ENCODE measurements at places on chromosomes 4 and X.

DNA sequence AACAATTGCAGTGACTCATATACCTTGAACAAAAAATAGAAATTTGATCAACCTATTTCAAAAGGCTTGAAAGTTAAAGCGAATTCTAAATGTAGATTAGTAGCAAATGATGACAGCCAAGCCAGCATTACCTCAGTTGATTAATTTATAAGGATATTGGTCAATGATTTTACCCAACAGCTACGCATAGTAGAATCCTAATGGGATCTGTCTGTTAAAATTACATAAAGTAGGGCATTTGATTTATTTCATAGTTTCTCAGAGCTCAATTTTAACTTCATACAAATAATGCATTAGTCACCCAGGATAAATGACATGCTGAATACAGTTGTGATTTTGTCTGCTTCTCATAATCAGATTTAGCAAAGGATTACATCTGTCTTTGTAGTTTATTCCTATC lies 12.0 kb downstream of the AFF2 start:
- no peak for DNase-seq

GRCh38 chr4:40656201-40656863 lies 26.7 kb upstream of the RBM47 start:
- no peak for DNase-seq

DNA sequence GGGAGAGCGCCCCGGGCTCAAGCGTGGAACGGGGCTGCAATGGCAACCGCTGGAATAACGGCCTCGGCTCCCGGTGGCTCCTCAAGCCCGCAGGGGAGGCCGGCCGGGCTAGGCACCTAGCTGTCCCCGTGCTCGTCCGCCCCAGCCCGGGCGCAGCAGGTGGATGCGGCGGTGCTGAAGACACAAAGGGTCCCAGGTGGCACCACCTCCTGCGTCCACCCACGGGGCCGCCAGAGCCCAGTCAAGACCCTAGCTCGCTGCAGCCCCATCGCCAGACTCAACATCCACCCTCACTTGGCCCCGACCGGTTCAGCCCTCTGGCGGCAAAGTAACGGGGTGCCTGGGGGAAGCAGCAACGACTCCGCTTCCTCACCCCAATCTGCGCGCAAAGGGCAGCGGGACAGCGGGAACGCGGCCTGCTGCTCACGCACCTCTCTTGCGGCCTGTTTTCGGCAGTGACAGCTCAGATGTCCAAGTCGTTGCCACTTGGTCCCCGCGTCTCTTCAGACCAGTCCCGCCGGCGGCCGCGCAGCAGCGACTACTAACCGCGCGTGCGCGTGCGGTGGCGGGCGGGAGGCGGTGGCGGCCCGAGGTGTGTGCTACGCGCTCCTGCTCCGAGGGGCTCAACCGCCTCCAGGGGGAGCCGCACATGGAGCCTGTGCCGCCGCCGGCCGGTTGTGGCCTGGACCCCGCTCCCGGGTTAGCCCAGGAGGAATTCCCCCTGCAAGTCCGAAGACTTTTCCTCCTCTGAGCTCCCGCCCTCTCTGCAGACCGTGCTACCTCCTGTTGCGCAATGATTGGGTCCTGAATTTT lies at the start of gene CLGN:
Gene CLGN (minus strand): TSS at position 543 of the 813 bp plus-strand sequence. CDS start 14,570 bp downstream, outside the sequence.
- DNase-seq: no peak

DNA sequence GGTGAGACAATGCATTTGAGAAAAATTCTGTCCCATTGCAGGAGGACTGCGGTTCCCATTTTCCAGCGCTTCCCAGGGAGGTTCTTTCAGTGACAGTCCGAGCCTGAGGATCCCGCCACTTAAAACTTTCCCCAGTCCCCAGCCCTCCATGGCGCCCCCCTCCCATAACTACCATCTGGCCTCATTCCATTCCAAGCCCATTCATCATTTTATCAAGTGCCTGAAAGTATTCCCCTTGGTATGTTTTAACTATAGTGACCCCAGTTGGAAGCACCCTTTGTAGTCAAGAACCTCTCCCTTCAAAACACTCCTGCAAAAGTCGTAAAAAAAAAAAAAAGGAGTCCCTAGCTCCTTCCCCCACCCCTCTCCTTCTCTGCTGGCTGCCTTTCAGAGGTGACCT lies 1.2 kb downstream of the RASL11B start:
- DNase-seq: no peak

DNA sequence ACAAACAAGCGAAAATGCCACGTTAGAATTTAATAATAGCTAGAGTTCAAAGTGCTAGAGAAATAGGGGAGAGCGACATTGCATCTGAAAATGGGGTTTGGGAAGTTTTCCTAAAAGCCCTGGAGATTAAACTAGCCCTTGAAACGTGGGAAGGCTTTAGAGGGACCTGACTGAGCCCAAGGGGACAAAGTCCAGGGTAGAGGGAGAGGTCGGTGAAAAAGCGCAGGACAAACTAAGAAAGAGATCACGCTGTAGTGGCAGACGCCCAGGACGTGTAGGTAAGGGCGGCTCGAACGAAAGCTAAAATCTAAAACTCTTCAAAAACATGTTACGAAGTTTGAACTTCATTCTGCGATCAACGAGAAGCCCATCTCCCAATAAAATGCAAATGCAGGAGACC lies 1.1 kb upstream of the ATP11C start:
- no peak for DNase-seq

DNA sequence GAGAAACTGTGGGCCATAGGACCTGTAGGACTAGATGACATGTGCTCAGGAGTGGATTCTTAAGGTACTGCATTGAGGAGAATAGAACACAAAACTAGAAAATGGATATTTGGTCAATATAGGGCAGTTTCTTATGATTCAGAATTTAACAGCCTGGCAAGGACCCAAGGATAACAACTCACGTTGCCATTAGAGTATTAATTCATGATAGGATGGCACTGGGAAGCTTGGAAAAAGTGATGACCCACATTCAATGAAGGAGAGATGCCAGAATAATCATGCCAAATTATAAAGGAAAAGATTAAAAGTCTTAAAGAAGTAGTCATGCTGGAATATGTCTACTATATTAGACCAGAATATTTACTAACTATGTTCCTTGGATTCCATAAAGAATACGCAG lies 594.5 kb downstream of the ANKRD50 start:
- DNase-seq: no peak

- DNase-seq: no peak
These were observed 119.4 kb downstream of the LUZP4 start for GRCh38 chrX:115408771-115409400.

- no peak for DNase-seq
These were observed 185.5 kb downstream of the TEX13C start for GRCh38 chrX:125505207-125505606.

DNA sequence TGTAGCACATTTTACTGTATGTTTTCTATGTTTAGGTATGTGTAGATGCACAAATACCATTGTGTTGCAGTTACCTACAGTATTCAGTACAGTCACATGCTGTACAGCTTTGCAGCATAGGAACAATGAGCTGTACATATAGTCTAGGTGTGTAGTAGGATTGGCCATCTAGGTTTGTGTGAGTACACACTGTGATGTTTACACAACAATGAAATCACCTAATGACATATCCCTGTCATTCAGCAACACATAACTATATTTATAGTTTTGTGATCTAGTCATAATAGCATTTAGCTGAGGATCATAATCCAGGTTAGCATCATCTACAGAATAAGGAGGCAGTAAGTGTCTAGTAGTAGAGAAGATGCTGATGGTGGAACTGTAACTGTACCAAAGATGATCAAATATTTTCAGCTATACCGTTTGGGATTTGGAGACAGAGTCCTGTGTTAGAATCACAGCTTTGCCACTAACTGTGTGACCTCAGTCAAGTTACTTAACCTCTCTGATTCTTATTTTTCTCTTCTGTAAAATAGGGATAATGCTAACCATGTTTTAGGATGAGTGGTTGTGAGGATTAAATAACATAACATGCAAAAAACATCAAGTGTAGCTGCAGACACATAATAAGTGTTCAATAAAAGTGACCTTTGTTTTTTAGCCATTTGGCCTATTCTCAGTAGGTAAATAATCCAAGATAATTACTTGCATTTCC lies 73.3 kb downstream of the LIMCH1 start:
- DNase-seq: no peak
